ENCODE measurements at places on chromosomes 11 and 22.
A peak's percentile ranks its signal among the peaks of the same experiment; 100 is the strongest.

- no peak for DNase-seq
These were observed 66.8 kb upstream of the MYOD1 start for GRCh38 chr11:17652556-17652955.

GRCh38 chr11:119422809-119423508, at the start of gene THY1:
Gene THY1 (minus strand): TSS chr11:119423172. CDS start chr11:119420905, 2,267 bp downstream.
- no peak for DNase-seq

GRCh38 chr11:66929753-66930152, 28.4 kb downstream of the PC start:
- no peak for DNase-seq

DNA sequence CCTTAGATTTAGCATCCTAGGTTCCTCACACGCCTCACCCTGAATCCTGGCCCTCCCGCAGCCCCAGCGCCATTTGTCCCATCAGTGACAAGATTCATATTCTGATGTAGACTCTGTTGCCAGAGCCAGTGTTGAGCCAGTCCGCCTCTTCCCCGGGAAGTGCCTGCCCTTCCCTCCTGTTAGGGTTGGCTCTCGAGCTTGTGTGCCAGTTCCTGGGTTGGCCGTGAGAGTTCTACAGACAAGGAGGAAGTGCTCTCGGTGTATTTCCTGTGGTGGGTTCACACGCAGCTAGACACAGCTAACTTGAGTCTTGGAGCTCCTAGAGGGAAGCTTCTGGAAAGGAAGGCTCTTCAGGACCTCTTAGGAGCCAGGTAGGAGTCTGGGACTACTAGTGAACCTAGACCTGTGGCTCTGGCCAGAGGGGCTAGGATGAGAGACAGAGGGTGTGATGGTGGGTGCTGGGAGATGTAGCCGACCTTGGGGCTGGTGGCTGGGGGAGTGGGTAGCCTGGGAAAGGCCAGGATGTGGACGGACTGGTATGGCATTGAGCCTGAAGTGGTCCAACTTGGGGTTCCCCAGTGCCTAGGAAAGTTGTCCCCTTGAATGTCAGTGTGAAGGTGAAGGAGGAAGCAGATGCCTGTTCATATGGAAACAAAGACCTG, at the start of gene IL18BP:
IL18BP (plus strand) TSS at position 261 of the 662 bp plus-strand sequence. CDS start 1,076 bp downstream, outside the sequence.
- DNase-seq = no peak

DNA sequence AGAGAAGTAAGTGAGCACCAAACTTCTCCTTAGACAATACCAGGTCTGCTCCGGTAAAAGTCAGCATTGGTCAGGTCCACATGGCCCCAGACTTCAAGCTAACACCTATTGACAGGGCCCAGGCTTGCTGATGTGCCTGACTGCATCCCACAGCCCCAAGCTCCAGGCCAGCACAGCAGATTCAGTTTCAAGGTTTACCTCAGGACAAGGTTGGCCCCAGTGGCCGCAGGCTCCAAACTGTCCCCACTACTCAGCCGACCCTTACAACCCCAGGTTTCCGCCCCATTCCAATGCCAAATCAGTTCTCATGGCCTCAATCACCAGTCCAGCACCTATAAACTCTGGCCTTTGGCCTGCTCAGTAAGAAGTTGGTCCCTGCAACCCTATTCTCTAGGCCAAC, 39.4 kb downstream of the OR4C6 start:
- DNase-seq = no peak

DNA sequence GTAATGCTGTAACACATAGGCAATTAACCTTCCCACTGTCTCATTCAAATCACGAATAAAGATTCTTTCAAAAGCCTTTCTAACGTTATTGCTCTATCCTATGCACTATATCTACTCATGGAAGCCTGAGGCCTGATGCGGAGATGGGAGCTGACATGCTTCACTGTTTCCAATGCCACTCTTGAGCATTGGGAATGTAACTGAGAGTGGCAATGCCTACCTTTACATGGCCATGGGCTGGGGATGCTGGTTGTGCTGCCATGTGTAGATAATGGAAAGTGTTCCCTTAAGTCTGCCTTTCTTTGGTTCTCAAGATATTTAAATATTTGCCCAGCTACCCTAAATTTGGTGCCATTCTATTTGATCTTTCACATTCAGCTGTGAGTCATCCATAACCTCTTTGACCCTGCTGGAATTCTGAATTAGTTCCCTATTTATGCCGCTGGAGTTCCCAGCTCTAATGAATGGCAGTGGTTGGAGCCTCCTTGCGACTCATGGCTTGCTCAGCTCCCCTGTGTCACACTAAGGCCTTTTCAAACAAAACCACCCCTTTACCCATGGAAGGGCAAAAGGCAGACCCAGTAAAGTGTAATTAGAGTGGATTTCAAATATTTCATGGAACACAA, 21.4 kb upstream of the DKK3 start:
- no peak for DNase-seq

DNA sequence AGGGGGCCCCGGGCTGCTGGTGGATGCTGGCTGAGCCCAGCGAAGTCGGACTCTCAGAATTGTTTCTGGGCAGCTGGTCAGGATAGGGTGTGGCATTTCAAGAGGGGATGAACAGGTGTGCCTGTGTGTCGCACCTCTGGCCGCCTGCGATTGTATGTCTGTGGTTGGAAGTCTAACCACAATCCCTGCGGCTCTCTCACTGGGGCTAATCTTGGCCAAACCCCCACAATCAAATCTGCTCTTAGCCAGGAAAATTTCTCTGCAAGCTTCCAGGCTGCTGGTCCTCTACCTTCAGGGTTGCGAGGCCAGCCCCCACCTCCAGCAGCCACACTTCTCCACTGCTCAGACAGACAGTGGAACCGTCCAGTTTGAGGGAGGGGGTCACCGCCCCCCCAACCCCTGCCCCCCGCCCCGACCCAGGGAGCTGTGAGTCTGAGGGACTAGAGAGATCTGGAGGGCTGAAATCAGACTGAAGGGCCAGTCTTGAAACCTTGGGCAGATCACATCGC, 953 bp downstream of the ATG16L2 start:
- peak; percentile 86 for DNase-seq

DNA sequence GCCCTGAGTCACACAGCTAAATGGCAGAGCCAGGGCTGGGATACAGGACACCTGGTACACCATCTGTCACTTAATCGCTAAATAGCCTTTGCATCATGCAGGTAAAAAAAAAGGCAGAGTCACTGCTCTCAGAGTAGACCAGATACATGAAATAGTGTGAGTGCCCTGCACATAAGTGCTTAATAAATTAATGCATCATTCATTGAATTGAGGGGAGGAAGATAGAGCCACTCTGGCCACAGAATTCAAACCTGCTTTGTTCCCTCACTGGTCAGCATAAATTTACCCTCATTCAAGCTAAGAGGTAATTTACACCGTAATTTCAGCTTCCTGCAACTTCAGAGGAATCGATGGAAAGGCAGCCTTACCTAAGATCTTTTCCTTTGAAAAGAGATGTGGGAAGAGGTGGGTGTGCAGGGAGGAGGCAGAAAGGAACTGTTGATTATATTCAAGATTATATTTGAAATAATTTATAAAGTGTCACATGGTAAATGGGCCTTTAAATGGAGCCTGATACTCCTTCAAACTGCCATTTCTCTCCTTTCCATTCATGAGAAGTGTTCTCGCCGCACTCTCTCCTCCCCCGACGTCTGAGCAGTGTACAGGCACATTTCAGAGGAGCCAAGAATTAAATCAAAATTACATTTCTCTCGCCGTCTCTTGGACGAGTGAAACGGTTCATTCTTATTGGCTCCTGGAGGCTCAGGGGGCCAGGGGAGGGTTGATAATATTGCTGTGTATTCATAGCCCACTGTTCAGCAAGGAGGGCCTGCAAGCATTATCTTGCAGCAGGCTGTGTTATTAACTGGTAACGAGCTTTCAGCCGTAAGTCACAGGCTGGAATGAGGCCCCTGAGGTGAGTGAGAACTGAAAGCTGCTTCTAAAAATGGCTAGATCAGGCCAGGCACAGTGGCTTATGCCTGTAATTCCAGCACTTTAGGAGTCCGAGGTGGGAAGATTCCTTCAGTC, 52.2 kb upstream of the HMGXB4 start:
- no peak for DNase-seq

- DNase-seq = no peak
These were observed 94.9 kb downstream of the TBC1D22A start for GRCh38 chr22:46857142-46857884.

DNA sequence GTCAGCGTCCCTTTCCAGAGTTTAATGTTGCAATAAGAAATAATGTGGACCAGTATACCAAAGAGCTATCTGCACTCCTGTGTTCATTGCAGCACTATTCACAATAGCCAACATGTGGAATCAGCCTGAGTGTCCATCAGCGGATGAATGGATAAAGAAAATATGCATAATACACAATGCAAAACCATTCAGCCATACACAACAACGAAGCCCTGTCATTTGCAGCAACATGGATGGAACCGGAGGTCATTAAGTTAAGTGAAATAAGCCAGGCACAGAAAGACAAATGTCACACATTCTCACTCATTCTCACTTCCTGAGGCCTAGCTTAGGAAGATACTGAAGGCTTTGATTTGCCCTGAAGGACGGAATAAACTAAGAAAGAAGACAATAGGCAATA, 22.1 kb downstream of the SLC5A4 start:
- no peak for DNase-seq

- no peak for DNase-seq
These were observed 6.7 kb downstream of the OR6M1 start for GRCh38 chr11:123799438-123799837.

- no peak for DNase-seq
These were observed 405 bp downstream of the SFI1 start for GRCh38 chr22:31496735-31497146.

- DNase-seq = no peak
These were observed 3.1 kb downstream of the CPT1A start for GRCh38 chr11:68838572-68838964.

DNA sequence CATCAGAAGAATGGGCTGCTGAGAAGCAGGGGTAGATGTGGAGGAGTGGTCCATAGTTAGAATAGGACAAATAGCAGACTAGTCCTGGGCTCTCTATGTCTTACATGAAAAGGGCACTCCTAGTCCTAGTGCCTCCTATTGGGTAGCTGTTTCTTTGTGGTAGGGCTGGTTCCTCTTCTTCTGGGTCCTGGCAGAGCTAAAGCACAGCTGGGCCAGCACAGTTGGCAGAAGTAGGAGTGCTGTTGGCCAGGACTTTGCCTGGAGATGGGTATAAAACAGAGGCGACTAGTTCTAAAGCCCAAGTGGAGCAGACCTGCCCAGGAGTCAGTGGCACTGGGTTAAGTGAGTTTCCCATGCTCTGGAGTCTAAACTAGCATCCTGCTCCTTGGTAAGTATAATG, 55.2 kb downstream of the PPFIBP2 start:
- no peak for DNase-seq

DNA sequence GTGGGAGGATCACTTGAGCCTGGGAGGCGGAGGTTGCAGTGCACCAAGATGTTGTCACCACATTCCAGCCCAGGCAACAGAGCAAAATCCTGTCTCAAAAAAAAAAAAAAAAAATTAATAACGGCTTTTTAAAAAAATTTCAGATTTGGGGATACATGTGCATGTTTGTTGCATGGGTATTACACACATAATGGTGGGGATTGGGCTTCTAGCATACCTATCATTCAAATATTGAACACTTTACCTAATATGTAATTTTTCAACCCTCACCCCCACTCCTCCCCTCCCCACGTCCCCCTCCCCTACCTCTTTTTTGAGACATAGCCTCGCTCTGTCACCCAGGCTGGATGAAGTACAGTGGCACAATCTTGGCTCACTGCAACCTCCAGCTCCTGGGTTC, 40.1 kb downstream of the ABTB2 start:
- no peak for DNase-seq

DNA sequence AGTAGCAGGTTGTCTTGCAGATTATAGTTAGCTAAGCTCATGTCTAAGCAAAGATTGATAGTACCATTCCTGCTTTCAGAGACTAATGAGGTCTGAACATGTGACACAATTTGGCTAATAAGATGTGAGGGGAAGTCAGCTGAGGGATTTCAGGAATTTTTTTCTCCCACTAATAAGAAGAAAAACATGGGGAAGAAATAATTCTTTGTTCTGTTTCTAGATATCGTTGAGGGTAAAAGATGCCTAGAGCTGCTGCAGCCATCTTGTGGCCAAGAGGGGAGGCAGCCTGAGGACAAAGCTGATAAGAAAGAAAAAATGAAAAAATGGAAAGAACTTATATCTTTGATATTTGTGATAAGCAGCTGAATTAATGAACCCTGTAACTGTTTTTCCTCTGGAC, 1334.4 kb downstream of the LRRC4C start:
- no peak for DNase-seq
